ENCODE measurements at places on chromosomes 2 and 18.
A peak's percentile ranks its signal among the peaks of the same experiment; 100 is the strongest.

- no peak for DNase-seq
Measured at GRCh38 chr2:138298120-138298814, 203.3 kb upstream of the SPOPL start.

DNA sequence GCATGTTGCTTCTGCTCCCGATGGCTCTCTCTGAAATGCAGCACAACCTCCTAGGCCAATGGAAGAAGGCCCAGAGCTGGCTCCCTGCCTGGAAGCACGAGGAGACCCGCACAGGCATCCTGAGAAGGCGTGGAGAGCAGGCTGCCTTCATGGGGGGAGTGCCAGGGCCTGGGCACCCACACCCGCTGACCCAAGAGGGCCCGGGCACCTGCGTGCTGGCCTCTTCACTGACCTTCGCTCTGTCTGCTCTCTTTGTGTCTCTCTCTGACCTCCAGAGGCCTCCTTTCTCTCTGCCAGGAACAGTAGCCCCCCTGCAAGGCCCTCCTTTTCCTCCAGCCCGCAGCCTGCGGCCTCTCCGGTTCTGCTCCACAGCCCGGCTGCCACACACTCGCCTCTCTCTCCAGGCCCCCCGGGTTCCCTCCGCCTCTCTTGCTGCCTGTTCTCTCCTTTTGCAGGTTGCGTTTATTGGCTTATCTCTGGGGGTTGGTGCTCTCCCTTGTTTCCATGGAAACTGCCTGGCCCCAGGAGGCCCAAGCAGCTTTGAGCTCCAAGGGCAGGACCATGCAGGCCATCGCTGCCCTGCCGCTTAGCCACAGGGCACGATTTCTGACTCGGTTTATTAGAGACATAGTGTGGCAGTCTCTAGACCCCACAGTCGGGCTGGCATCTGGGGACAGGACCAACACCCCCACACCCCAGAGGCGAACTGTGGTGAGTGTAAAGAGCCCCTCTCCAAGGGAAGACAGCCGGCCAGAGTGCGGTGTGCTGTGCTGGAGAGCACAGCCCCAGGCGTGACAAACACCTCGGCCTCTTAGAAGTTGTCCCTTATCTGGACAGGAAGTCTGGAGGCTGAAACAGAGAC lies 1.7 kb downstream of the MZT2B start:
- DNase-seq = no peak

DNA sequence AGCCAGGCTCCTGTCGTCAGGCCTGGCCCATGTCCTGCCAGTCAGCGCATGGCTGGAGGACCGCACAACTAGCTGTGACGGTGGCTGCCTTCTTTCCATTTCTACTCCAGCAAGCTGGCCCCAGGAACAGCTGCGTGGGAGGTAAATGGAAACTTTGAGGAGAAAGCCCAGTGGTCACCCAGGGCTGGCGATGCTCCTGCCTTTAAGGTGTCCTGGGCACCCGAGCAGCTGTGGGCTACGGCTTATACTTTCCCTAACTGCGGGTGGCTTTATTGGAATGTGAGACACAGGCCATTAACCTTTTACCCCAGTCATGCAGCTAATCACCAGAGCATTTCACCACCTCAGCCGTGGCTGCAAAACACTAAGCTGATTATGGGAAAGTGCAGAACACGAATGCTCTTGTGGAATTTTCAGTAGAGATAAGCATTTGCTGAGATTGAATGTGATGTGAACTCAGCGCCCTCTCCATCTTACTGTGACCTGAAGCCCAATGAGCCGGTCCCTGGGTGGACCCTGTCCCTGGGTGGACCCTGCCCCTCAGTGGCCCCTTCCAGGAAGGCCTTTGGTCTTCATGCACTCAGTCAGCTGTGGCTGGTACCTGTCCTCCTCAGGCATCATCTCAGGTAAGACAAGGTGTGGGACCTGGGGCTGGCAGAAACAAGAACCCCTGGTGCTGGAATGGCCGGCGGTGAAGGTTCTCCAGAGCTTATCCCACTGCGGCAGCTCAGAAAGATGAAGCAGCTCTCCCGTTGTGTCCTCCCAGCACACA lies 275.4 kb upstream of the HS6ST1 start:
- DNase-seq = no peak

GRCh38 chr2:64298161-64298560 lies 153.9 kb upstream of the PELI1 start:
- DNase-seq = peak; percentile 81

DNA sequence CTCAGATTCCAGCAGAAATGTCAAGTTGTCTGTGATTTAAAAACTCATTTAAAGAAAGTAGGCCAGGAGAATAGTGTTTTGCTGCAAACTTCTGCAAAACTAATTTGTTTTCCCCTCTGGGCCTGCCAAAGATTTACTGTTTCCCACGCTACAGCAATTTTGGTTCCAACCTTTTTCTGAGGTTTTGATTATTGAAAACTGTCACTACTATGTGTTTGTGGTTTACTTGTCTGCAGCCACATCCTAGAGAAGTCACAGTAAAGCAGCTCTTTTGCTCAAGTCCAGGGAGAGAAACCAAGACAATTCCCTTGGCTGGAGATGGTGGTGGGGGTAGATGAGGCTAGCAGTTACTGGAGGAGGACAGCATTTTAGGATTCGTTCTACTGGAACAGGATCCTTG lies 12.8 kb downstream of the IL1R2 start:
- no peak for DNase-seq

- DNase-seq = no peak
Measured at GRCh38 chr18:46469186-46469915, 187.7 kb downstream of the LOXHD1 start.

- DNase-seq = no peak
Measured at GRCh38 chr2:11778416-11778815, 32.0 kb downstream of the LPIN1 start.

- DNase-seq = peak; percentile 71
Measured at GRCh38 chr18:25230658-25231326, 121.2 kb downstream of the ZNF521 start.

DNA sequence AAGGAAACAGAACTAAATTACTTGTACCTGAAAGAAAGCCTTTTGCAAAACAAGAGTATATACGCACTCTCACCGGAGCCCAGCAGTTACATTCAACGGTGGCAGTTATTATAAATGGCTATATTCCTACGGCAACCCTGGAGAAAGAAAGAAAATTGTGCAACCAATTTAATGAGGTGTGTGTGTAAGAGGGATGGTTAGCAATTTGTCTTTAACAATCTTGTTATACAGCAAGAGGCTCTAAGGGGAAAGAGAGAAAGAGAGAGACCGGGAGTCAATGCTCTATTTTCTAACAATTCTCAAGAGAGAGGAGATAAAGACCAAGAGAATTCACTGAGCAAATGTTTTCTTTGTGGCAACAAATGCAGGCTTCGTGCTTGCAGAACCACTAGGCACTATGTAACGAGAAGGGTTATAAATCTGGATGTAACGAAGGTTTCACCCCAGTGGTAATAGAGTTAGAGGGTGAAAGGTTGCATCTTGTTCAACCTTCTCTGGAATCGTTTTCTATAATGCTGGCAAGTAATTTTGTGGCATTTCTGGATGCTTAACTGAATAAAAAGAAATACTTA lies 359.1 kb upstream of the SPRED2 start:
- no peak for DNase-seq

GRCh38 chr2:189674374-189675112 lies at the start of gene ANKAR:
ANKAR (plus strand) TSS chr2:189674670; CDS start chr2:189676491, 1,821 bp downstream.
- DNase-seq = peak; percentile 97

DNA sequence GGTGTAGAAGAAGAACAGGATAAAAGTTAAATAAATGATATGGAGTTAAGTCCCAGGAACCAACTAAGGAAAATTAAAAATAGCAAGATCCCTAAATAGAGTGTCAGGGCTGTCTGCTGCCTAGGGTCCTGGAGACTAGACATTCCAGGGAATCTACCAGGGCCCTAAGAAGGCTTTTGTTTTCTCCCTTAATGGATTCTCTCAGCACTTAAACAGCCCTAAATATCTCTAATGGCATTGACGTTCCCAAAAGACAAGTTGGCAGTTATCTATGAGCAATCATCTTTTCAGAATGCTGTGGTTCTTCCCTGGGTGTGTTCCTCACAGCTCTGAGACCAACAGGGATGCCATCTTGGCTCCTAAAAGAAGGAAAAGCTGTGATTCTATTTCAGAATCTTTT lies 616.3 kb downstream of the EPHA4 start:
- DNase-seq = no peak

- no peak for DNase-seq
Measured at GRCh38 chr2:185108588-185108987, 510.3 kb downstream of the ZNF804A start.

GRCh38 chr2:120488531-120488930 lies 142.6 kb downstream of the INHBB start:
- no peak for DNase-seq

GRCh38 chr2:220521551-220521950 lies 894.1 kb downstream of the SLC4A3 start:
- no peak for DNase-seq

- no peak for DNase-seq
Measured at GRCh38 chr2:133215477-133215876, 352.8 kb downstream of the NCKAP5 start.

DNA sequence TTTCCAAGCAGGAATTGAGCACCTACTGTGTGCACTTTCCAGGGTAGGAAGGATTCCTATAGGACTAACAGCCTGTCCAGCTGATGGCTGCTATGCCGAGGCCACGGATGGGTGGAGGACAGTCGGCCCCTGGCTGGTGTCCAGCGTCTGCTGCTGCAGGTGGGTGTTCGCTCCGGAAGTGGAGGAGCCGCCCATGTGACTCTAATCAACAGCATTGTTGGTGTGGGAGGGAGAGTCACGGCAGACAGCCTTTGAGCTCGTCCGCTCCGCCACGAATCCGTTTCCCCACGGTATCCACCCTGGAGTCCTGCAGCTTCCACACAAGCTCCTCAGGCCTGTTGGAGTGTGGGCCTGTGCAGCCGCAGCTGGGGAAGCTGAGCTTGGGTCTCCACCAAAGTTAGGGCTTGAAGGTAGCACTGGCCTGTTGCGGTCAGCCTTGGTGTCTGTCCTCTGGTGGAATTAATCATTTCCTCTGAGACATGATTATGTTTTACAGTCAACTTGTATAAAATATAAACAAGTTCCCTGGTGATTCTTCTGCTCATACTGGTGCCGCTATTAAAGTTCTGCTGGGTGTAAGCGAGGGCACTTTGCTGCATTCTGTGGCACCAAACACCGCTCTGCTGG lies 185.9 kb upstream of the TPO start:
- DNase-seq = no peak

DNA sequence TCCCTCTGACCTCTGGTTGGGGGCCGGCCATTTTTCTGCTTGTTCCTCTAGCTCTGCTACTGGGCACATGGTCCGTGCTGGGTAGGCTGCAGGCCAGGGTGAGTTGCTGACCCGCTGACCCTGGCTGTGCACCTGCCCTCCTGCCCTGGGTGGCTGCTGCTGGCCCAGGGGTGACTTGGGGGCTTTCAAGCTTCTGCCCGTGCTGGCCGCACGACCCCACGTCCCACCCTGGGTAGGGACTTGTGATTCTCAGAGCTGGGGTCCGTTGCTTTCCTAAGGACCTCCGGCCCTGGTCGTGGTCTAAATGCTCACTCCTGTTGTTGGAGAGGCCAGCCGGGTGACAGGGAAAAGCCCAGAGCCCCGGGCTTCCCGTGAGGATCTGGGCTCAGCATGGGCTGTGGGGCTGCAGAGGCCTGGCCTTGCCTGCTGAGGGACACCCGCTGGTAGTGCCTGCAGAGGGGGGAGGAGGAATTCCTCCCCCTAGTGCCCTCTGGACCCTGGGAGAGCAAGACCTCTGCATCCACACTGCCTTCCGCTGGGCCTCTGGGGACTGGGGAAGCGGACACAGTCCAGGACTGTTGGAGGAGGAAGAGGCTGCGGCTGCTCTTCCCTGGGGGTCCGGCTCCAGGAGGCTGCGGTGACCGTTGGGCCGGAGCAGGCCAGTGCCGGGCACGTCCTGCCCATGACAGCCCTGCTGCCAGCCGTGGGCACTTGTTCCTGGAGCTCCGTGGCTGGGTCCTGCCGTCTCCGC lies 6.3 kb upstream of the GAL3ST2 start:
- DNase-seq = no peak

DNA sequence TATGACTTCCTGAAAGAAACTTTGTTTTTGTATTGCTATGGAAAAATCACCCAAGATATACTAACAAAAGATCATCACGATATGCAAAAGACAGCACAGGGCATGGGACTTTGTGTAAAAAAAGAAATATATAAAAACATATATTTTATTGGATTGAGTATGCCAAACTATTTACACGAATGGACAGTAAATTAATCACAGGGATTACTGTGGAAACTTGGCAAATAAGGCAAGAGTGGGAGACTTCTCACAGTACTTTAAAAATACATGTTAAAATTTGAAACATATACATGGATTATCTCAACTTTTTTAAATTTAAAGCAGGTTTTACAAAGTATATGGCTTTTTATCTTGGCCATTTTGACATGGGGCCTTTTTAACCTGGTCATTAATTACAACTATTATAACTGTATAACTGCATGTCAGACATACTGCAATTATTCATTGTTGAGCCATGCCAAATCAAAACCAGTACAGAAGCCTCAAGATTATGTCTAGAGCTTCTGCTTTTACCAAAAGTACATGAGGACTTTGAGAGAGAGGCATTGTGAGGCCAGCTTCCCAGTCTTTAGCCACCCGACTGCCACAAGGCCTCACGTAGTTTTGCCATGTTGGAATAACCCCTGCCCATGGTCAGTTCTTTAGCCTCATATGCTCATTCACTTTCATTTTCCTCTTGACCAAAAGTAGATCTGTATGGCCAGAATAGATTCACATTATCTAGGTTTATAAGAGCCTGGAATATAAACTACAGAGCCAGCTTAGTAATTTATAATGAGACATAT lies 419.8 kb downstream of the SETBP1 start:
- peak; percentile 10 for DNase-seq

GRCh38 chr2:29787473-29788465 lies 133.6 kb downstream of the ALK start:
- no peak for DNase-seq

GRCh38 chr2:160042054-160042453 lies 20.4 kb downstream of the PLA2R1 start:
- DNase-seq = no peak

GRCh38 chr2:63763391-63763941 lies 78.2 kb upstream of the UGP2 start:
- no peak for DNase-seq

DNA sequence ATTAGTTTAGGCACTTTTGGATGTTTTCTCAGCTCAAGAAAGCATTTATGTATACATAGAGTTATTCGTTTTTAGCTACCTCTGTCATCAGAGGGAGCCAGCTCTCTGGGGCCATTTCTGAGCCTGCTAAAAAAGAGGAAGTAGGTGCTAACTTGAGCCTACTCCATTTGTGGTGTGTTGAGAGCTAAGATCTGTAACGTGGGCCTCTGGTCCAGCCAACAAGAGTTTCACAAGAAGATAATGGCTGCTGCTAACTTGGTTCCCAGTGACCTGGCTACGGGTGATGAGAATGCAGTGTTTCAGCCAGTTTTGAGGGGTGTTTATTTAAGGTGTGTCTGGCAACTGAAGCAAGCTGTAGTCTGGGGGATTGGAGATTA lies 182.5 kb downstream of the PRKCE start:
- peak; percentile 78 for DNase-seq

DNA sequence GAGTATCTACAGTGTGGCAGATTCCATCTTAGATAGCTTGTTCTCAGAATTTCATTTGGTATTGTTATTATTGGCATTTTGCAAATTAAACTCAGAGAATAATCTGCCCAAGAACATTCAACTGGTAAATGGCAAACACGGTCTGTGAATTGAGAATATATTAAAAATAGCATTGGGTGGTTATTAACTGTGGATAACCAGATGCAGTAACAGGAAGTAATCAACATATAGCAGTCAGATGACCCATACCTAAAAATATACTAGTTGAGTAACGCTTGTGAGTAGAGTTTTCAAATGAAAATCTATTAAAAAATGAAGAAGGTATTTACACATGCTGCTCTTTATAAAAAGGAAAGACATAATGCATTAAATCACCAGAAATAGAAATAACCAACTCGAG lies 129.5 kb downstream of the ZNF804A start:
- DNase-seq = peak; percentile 11

- DNase-seq = no peak
Measured at GRCh38 chr2:161703863-161704262, 79.6 kb downstream of the SLC4A10 start.
